ENCODE measurements at places on chromosomes 5 and 9.
A peak's percentile ranks its signal among the peaks of the same experiment; 100 is the strongest.

GRCh38 chr9:127629468-127630081, 17.5 kb downstream of the STXBP1 start:
- no peak for DNase-seq

- peak; percentile 25 for DNase-seq
Measured at GRCh38 chr5:17118631-17119030, 98.8 kb upstream of the BASP1 start.

- no peak for DNase-seq
Measured at GRCh38 chr5:106862450-106863193, 808.1 kb downstream of the EFNA5 start.

GRCh38 chr5:171874234-171874633, 88.6 kb downstream of the SMIM23 start:
- DNase-seq, result no peak

DNA sequence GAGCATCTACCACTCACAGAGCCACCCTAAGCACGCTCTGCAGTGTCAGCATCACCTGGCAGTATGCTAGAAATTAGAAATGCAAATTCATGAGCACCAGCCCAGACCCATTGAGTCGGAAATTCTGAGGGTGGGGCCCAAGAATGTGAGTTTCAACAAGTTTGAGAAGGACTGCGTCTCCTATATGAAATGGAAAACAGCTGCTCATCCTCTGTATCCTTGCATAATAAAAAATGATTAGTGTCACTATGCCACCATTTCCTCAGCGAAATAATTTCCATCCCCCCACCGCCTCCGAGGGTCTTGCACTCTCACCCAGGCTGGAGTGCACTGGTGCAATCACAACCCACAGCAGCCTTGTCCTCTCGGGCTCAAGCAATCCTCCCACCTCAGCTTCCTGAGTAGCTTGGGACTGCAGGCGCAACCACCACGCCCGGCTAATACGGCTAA, 1.3 kb upstream of the IQGAP2 start:
- peak; percentile 17 for DNase-seq

DNA sequence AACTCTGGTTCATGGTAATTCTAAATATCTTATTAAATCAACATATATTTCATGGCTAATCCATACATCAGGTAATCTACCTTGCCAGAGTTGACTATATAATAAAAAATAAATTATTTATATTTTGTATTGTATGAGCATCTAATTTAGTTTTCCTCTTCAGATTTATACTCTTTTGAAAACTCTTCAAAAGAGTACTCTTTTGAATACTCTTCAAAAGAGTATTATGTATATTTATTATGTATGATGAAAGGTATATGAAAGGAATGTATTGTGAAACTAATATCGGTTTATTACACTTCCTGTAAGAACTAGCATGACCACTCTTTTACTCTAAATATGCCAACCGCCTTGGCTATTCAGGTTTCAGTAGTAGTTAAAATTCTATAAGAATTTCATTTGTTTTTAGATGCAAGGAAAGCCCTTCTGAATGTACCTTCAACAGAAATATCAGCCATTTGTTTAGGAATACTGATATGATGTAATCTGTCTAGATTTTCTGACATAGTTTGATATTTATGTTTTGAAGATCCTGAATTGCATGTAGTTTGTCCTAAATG, 178.7 kb downstream of the WDR70 start:
- no peak for DNase-seq

- DNase-seq, result no peak
Measured at GRCh38 chr5:112625689-112626438, 111.8 kb upstream of the APC start.

GRCh38 chr5:107518190-107518589, 152.5 kb downstream of the EFNA5 start:
- no peak for DNase-seq

GRCh38 chr5:145946112-145946861, 9.9 kb downstream of the SH3RF2 start:
- DNase-seq, result peak; percentile 92

- DNase-seq, result no peak
Measured at GRCh38 chr9:92392690-92393089, 11.7 kb downstream of the OGN start.

DNA sequence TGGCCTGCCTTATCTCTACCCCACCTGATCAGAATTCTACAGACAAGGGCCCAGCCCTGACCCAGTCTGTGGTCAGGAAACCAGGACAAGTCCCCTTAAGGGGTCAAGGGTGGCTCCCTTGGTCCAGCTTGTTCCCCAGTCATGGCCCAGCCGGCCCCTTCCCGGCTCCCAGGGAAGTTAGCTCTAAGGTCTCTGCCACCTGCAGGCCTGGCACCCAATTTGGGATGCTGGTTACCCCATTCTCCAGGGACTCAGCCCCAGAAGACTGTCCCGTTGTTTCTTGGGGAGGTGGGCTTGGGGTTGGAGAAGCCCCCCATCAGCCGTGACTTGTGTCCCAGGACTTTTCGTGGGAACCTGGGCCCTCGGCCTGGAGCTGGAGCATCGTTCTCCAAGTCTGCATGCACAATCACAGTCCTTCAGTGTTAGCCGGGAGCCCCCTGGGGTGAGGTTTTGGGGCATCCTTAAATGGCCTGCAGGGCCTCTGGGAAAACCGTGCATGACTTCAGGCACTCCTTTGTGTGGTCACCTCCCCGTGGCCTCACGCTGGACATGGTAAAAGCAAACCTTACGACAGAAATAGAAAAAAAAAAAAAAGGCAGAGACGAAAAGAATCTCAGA, 150.8 kb upstream of the PHYKPL start:
- no peak for DNase-seq

- DNase-seq, result no peak
Measured at GRCh38 chr5:136101884-136102283, 30.8 kb upstream of the SMAD5 start.

GRCh38 chr9:137252555-137253506, 1.7 kb downstream of the STPG3 start:
- DNase-seq, result no peak

DNA sequence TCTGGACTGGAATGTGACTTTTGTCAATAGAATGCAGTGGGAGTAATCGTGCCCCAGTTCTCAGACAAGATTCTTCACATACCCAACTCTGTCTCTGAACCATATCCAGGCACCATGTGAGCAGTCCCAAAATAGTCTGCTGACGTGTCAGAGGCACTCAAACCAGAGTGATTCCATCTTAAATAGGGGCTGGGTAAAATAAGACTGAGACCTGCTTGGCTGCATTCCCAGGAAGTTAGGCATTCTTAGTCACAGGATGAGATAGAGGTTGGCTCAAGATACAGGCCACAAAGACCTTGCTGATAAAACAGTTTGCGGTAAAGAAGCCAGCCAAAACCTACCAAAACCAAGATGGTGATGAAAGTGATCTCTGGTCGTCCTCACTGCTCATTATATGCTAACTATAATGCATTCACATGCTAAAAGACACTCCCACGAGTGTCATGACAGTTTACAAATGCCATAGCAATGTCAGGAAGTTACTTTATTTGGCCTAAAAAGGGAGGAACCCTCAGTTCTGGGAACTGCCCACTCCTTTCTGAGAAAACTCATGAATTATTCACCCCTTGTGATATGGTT, 16.9 kb upstream of the PLCXD3 start:
- no peak for DNase-seq

DNA sequence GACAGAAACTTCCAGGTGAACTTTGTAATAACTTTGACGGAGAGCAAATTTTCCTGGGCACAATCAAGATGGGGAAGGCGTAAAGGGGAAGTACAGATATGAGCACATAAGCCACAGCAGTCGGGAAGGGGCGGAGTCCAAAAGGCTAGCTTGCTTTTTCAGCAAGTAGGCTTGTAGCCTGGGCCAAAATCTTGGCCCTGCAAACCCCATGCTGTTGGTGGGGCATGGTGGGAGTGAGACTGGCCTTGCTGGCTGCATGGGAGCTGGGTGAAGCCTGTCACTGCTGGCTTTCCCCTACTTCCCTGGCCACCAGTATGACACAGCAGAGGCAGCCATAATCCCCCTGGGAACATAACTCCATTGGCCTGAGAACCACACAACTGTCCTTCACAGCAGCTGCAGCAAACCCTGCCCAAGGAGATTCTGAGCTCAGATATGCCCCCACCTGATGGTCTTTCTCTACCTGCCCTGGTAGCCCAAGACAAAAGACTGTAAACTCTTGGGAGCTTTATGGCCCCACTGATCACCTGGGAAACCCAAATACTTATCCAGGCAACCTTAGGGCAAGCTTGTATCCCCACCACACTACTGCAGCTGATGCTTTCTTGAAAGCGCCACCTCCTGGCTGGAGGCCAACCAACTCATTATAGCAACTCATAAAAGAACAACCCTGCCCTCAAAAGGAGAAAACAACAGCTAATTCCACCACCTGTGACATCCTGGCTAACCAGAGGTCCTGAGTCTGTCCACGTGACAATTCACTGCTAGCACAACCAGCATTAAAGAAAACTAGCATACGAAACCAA, 24.0 kb downstream of the DCTN4 start:
- DNase-seq, result peak; percentile 55

DNA sequence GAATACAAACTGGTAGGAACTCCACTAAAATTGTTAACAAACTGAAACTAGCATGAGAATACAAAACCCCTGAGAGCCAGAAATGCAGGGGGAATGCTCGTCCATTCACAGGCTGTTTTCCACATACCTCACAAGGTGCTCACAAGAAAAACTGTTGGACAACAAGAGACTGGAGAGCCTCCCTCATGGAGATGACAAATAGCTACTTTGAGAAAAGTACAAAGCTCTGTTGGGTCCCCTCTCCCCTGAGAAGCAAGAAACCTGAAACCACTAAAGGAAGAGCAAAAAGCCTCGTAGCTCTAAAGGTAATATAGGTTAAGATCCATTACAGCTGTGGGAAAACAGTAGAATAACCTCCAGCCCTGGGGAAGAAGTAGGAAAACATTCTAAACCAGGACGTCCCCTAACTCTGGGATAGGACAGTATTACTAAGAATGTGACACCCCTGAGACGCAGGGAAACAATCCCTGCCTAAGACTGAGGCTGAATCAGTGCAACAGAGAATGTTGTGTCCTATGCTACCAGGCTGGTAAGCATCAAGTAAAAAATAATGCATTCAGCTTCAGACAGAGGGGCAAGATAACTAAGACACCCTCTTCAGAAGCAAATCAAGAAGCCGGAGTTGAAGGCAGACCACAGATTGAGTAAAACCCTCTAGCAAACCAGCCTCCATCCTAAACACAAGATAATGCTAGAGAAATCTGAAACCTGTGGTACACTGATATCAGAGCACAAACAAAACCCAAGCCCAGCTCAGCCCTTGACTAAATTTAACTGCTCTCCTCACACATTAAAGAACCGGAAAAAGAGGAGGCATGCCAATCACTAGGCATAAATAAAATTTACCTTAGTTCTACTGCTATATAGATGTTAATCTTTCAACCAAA, 160.2 kb downstream of the SSBP2 start:
- DNase-seq, result no peak

GRCh38 chr5:45060724-45061123, 252.0 kb downstream of the MRPS30 start:
- DNase-seq, result no peak

- no peak for DNase-seq
Measured at GRCh38 chr5:21049901-21050300, 1061.9 kb upstream of the CDH18 start.

GRCh38 chr9:125507226-125507625, 199.8 kb downstream of the MAPKAP1 start:
- DNase-seq, result no peak

All from activated CD4-positive, alpha-beta T cell treated with anti-CD3 and anti-CD28 coated beads, Interleukin-2, Interleukin-6, amounts not matched to agents 100 ng/mL and 50 ng/mL, durations not matched to agents 16 hours and 8 hours (primary cell).